ENCODE measurements at places on chromosomes 11 and 22.

GRCh38 chr11:17572791-17573460 lies 25.9 kb downstream of the OTOG start:
- no peak for DNase-seq

DNA sequence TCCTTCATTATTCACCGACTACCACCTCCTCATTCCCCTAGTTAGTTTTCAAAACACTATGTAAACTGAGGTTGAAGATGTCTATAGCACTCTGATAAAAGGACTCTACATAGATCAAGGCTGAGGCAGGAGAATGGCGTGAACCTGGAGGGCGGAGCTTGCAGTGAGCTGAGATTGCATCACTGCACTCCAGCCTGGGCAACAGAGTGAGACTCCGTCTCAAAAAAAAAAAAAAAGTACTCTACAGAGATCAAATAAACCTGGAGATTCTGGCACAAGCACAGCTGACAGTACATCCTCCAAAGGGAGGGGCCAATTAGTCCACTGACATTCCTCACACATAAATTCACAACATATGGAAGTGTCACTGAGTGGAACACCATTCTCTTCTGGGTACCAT lies 31.0 kb downstream of the TSG101 start:
- DNase-seq, result no peak

- no peak for DNase-seq
Observed at GRCh38 chr11:104076455-104076854, 40.0 kb downstream of the DDI1 start.

- DNase-seq, result no peak
Observed at GRCh38 chr11:64020976-64021756, 14.6 kb upstream of the FLRT1 start.

DNA sequence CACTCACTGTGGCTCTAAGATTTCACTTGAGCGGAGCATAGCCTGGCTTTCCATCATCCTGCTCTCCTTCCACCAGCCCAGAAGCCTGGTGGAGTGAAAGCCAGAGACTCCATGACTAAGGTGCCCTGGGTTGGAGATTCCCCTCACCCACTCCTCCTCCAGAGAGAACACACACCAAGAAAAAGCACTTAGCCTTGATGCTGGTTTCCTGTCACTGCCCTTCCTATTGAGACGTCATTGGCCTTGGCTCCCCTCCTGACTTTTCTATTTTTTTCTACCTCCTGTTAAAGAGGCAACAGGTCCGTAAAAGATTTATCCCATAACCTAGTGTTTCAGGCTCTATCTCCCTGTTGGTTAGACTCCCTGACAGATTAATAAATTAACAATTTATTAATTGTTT lies 38.5 kb upstream of the APLNR start:
- no peak for DNase-seq

DNA sequence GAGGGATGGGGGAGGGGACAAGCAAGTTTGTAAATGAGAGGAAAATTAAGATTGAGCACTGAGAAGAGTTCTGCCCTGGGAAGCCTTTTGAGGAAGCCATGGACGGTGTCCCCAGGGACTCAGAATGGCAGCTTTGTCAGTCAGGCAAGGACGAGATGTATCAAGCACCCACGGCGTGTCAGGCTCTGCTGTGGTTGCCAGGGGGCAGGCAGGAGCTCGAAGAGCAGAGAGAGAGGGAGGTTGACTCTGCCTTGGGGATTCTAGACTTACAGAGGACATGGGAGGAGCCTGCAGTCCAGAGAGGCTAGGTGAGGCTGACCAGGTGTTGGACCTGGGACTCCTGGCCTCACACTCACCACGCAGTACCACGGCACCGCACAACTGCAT lies 29.1 kb upstream of the SYT7 start:
- no peak for DNase-seq

GRCh38 chr11:98955551-98955950 lies 65.2 kb upstream of the CNTN5 start:
- no peak for DNase-seq

GRCh38 chr11:2681408-2682145 lies 18.2 kb downstream of the KCNQ1OT1 start:
- DNase-seq, result no peak

- no peak for DNase-seq
Observed at GRCh38 chr22:42361523-42361922, 70.7 kb downstream of the NFAM1 start.

GRCh38 chr11:112174789-112175598 lies at the start of gene BCO2:
Gene BCO2, plus strand, starts transcription at chr11:112175512. Its CDS starts 90 bp downstream, at chr11:112175602.
- DNase-seq, result peak; percentile 59

DNA sequence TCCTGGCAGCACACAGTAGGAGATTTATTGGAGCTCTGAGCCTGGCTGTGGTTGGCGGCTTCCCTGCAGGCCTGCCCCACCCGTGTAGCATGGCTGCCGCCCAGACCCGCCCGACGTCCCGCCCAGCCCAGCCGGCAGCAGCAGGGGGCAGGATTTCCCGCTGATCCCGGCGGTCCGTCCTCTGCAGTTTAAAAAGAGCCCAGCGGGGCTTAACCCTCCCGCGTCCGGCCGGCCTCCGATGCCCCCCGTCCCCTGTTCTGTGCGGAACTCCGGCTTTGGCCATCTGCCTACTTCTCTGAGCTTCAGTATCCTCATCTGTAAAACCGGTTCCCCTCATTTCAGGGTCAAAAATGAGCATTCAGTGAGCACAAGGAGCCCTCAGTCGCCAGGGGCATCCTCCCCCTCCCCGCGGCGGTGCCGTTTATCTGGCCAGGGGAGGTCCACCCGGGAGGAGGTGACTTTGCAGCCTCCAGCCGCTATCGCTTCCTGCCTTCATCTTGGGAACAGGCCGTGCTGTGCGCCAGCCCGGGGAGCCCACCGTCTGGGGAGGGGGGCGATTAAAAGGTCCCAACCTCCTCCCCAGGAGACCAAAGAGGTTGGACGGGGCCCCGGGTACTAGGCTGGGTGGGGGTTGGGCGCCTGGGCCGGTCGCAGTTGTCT lies at the start of gene GAS2L1:
Gene GAS2L1, plus strand, starts transcription at position 476 of the 660 bp plus-strand sequence. CDS start 1,456 bp downstream, outside the sequence.
- peak; percentile 21 for DNase-seq

DNA sequence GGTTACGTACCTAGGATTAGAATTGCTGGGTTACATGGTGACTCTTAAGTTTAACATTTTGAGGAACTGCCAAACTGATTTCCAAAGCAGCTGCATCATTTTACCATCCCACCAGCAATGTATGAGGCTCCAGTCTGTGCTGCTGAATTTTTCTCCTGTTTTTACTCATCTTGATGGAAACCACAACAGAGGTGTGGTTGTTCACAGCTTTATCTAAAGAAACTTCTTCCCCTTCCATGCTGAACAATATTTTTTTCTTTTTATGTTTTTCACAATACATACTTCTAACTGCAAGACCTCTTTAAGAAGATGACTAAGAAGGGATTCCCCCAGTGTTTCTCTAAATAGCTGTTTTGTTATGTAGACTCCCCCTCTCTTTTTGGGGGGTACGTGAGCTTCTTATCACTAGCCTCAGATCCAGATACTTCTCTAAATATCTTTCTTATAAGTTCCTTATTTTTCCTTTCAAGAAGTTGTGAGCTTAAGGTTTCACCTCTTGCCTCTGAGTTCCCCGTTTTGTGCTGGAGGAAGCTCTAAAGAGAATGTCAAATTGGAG lies 24.0 kb downstream of the TCP11L1 start:
- DNase-seq, result no peak

- no peak for DNase-seq
Observed at GRCh38 chr22:24093855-24094254, 82.8 kb downstream of the CABIN1 start.

DNA sequence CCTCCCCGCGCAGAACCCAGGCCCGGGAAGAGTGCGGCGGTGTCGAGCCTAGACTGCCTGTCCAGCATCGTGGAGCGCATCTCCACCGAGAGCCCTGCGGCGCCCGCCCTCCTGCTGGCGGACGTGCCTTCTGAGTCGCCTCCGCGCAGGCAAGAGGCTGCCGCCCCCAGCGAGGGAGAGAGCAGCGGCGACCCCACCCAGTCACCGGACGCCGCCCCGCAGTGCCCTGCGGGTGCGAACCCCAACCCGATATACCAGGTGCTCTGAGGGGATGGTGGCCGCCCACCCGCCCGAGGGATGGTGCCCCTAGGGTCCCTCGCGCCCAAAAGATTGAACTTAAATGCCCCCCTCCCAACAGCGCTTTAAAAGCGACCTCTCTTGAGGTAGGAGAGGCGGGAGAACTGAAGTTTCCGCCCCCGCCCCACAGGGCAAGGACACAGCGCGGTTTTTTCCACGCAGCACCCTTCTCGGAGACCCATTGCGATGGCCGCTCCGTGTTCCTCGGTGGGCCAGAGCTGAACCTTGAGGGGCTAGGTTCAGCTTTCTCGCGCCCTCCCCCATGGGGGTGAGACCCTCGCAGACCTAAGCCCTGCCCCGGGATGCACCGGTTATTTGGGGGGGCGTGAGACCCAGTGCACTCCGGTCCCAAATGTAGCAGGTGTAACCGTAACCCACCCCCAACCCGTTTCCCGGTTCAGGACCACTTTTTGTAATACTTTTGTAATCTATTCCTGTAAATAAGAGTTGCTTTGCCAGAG lies 2.0 kb downstream of the MYOD1 start:
- DNase-seq, result no peak

GRCh38 chr11:19237813-19238212 lies 2.9 kb downstream of the E2F8 start:
- DNase-seq, result no peak

DNA sequence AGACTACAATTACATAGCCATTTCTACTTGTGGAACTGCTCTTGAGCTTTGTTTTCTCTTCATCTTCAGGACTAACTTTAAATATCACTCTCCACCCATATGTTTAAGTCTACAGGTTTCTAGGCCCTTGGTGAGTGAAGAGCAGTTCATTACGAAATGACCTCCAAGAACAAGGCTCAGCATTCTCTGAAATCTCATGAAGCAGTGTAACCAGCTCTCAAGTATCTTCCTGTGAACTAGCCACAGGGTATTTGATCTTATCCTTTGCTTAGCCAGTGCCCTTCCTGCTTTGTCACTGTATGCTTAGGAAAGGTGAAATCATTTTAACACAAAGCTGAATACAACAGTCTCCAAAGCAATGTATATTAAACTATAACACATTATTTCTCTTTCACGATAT lies 20.4 kb upstream of the LYVE1 start:
- DNase-seq, result no peak

DNA sequence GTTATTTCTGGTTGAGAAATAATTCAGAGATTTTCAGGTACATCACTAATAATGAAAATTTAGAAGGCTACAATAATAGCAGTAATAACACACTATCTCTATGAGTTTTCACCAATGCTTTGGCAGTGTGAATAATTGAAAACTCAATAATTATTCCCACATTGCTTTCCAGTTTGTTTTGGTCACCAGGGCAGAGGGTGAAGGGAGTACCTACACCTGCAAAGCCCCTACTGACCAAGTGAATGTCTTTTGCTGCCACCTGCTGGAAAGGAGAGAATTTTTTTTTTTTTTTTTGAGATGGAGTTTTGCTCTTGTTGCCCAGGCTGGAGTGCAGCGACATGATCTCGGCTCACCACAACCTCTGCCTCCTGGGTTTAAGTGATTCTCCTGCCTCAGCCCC lies 3.2 kb downstream of the NELL1 start:
- DNase-seq, result no peak

GRCh38 chr22:44930016-44930710 lies 79.6 kb downstream of the PHF21B start:
- no peak for DNase-seq

DNA sequence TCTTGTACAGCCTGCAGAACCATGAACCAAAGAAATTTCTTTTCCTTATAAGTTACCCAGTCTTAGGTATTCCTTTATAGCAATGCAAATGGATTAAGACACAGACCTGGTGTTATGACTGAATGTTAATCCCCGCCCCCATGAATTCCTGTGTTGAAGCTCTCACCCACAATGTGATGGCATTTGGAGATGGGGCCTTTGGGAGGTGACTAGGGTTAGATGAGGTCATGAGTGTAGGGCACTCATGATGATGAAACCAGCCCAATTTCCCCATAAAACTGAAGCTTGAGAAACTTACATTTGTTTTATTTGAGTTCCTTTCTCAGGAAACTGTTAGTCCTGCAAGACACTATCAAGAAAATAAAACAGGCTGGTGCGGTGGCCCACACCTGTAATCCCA lies 115.8 kb upstream of the THY1 start:
- DNase-seq, result no peak

GRCh38 chr22:38120359-38121110 lies 10.1 kb upstream of the BAIAP2L2 start:
- DNase-seq, result no peak

DNA sequence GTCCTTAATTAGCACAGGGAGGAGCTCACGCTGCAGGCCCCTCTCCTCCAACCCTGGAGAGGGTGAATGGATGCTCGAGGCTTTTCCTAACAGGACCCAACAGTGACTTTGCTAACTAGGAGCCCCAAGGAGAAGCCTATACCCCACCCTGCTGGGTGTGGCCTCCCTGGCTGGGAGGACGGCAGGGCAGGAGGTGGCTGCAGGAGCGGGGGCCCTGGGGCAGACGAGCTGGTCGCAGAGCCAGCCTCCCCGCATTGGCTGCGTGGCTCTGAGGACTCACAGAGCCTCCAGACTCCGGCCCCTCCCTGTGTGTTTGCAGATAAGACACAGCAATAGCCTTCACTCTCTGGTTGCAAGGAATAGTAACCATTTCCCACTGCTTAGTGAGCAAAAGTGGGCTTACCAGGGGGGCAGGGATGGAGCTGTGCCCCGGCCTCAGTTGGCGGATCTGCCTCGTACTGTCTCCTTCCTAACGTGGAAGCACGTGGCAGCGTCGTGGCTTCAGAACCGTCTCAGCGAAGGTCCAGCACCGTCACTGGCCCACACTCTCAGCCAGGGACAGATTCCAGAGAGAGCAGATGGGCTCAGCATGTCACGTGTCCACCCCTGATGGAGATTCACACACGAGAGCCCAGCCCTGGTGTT lies 1087.5 kb downstream of the BRD1 start:
- no peak for DNase-seq

GRCh38 chr11:23797624-23798419 lies 699.0 kb upstream of the LUZP2 start:
- no peak for DNase-seq

DNA sequence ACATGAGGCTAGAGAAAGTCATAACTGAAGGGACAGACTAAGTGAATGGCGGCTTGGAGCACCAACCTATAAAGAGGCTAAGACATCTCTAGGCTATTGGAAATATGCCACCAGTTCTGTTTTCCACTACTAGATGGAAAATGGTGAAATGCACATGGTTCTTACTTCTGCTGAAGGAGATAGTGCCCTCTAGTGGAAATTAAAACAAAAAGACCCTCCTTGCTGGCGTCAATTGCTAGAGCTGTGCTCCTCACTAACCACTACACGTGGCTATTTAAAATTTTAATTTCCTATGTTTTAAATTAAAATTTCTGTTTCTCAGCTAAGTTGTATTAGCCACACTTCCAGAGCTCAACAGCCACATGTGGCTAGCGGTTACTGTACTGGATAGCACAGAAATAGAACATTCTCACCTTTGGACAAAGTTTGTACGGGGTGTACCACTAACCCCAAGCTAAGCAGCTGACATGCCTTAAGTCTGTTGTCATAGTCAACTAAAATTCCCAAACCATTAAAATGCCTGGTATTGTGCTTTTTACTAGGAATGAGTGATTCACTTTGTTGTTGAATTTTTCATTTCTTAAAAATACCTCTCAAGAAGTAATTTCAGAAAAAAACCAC lies 34.1 kb upstream of the CALCA start:
- peak; percentile 30 for DNase-seq
